ENCODE measurements at places on chromosomes 7 and 10.

- DNase-seq: no peak
These were observed 12.1 kb downstream of the KBTBD2 start for GRCh38 chr7:32879460-32879859.

DNA sequence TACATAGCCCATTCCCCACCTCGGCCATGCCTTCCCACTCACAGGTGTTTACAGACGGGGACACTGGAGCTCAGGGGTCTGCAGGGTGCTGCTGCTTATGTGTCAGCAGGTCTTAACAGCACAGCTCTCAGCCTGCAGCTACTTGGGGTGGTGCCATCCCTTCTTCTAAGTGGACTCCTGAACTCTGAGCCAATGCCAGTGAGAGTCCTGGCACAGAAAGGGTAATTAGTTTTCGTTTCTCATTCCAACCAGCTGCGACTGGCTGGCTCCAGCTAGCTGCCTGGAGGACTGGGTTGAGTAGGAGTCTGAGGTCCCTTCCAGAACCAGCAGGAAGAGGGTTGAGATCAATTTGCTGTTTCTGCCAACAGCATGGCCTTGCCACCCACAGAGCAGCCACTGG is 88.3 kb upstream of the AGK start:
- no peak for DNase-seq

DNA sequence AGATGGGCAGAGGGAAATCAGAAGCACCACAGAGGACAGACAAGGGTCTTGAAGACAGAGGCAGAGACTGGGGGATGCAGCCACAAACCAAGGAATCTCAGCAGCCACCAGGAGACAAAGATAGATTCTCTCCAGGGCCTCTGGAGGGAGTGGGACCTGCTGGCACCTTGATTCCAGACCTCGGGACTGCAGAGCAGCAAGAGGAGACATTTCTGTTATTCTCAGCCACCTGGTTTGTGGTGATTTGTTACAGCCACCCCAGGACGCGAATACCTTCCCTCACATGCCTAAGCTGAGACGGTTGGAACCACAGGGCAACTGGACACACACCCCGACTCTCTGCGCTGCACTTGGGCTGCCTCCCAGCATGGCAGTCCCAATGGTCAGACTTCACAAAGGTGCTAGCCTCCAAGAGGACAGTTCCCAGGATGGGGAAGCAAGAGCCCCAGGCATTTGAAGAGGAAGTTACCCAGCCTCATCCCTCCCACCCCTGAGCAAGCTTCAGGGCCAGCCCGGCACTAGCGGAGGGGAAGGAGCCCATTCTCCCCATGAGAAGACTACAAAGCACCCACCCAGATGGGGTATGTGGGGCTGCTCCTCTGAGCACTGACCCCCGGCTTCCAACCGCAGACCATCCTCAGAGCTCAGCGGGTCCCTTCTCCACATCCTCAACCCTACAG is 104.6 kb upstream of the INSIG1 start:
- no peak for DNase-seq

- no peak for DNase-seq
These were observed 62.1 kb downstream of the TPST1 start for GRCh38 chr7:66267249-66267648.

DNA sequence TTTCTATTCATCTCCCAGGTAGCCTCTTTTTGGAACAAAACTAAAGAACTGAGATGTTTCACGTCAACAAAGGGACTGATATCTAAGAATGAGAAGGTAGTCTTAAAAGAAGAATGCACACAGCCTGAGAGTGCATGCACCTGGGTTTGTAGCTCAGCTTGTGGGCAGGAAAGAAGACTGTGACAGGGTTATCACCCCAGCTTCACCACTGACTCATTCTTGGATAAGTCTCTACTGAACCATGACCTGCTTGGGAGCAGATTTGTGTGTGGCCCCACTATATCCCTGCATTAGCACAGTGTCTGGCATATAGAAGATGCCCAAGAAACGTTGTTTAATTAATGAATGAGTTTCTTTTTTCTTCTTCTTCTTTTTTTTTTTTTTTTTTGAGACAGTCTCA is 187.5 kb downstream of the GPAM start:
- no peak for DNase-seq

- DNase-seq: no peak
These were observed 34.4 kb upstream of the CUL1 start for GRCh38 chr7:148664324-148664723.
